ENCODE measurements at places on chromosomes 13 and 19. TPM values are rescaled to one million over a fixed set of nuclear protein-coding genes. Genes with fewer than 3 reads are reported as not detected.
A peak's percentile ranks its signal among the peaks of the same experiment; 100 is the strongest.

DNA sequence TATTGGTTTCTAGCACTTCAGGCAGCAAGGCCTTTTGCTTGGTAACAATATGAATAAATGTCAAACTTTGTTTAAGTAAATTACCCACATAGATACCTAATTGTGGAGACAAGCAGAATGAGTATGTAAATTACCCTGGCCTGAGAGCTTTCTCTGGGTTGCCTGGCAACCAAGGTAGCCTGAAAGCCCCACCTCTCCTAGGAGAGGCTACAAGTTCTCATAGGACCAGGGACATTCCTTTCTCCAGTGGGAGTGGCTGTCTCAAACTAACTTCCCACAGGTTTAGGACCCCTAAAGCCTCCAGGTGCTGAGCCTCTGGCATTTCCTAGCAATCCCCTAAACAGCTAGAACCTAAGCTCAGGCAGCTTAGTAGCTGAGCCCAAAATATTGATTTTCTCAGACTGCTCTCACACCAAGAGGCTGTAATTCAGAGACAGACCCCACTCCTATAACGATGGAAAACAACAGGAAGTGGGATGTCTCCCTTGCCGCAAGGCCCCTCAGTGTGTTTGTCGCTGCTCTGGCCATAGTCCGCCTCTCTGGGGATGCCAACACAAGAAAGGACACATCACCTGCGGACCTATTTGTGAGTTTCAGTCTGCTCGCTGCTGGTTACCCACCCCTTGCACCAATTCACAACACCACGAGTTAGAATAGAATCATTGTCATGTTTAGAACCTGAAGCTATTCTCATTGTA, 207.3 kb downstream of the DLEU7 start:
- H3K4me3 ChIP-seq: no peak overlapping the region
- H3K27me3 ChIP-seq: no peaks in the 10 kb centered on the region
- DNase-seq: no peak
- no peaks in the 10 kb centered on the region for H3K36me3 ChIP-seq

DNA sequence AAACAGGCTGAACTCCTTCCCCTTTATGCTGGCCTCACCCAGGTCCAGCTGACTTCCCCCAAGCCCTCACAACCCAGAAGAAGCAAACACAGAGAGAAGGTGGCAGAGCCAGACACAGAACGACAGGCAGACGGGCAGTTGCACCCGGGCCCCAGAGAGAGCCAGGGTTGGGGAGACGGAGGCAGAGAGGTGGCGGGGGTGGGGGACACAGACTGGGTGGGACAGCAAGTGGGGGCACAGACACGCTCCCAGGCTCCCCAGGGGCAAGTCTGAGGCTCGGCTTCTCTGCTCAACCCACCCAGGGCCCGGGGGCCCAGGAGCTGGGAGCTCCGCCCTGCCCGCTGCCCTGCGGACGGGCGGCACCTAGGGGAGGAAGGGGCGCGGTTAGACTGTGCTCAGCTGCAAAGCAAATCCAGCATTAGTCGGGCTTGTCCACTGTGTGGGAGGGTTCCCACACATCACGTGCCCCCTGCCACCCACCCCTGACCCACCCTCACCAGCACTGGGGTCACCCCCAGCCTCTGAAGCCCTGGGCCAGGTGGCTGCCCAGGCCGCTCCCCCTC, 31.3 kb upstream of the ASF1B start:
- H3K4me1 ChIP-seq: peaks cover 16% of the 10 kb centered on the region
- no peak for DNase-seq
- no peak overlapping the region for H3K27ac ChIP-seq
- no peak overlapping the region for H3K4me3 ChIP-seq

GRCh38 chr13:96091164-96092117, 1.5 kb downstream of the HS6ST3 start:
- H3K4me1 ChIP-seq: peaks cover 25% of the 10 kb centered on the region
- no peak overlapping the region for H3K27ac ChIP-seq
- no peaks in the 10 kb centered on the region for H3K36me3 ChIP-seq
- no peak for DNase-seq

Gene KLC3
- total RNA-seq: not detected

DNA sequence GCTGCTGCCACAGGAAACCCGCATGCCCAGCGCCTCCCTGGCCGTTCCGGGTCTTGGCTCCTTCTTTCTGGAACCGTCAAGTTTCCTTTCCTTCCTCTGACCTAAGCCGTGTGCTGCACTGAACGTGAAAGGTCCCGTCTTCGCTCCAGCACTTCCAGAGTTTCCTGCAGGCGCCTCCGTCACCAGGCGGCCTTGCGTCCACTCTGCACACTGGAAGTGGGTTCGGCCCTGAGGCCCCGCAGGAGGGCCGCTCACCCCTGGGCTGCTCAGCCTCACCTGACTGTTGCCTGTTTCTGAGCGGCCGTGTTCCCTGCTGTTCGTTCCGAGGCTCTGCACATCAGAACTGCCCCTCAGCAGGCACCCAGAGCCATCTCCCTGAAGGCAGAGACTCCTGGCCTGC, 12.3 kb upstream of the MEX3D start:
- no peaks in the 10 kb centered on the region for H3K4me1 ChIP-seq
- DNase-seq: no peak
- H3K4me3 ChIP-seq: no peak overlapping the region

Gene NLRP9
- not detected for total RNA-seq

Gene PLIN4
- 120 TPM for total RNA-seq

GRCh38 chr19:961866-962620, 22.1 kb upstream of the WDR18 start:
- H3K27me3 ChIP-seq: no peaks in the 10 kb centered on the region
- no peak overlapping the region for H3K4me3 ChIP-seq
- DNase-seq: no peak

DNA sequence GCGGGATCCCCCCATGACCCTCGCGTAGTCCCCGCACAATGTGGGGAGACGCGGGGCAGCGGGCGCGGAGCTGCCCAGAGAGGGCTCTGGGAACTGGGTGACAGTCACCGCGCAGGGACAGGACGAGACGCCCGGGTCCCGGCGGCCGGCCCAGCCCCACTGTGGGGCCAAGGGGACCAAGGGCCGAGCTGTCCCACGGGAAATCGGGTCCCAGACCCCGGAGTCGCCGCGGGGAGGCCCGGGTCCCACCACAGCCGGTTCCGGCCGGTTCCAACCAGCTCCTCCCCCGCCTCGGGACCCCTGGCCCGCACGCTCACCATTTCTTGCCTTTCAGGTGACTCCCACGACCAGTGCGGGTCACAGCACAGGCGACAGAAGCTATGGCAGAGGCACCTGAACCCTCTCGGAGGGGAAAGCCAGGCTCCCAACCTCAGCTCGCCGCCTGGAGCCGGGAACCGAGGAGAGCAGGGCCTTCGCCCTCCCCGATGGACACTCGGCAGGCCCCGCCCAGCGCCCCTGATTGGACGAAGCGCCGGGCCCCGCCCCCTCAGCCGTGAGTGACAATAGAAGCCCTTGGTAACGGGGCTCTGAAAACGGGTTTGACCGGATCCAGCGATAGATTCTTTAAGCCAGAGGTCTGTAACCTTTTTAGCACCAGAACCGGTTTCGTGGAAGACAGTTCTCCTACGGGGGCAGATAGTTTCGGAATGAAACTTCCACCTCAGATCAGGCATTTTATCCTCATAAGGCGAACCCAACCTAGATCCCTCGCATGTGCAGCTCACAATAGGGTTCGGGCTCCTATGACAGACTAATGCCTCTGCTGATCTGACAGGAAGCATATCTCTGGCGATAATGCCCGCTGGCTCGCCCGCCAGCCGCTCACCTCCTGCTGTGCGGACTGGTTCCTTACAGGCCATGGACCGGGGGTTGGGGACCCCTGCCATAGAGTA, at the start of gene ZNF433:
ZNF433 (minus strand) TSS at position 460 of the 953 bp plus-strand sequence; CDS start at position 320, 140 bp downstream.
- no peaks in the 10 kb centered on the region for H3K36me3 ChIP-seq
- peak within 1 kb of the TSS; percentile 83 for H3K27ac ChIP-seq
- DNase-seq: peak; percentile 96
- H3K27me3 ChIP-seq: no peaks in the 10 kb centered on the region
- no peaks in the 10 kb centered on the region for H3K4me1 ChIP-seq

DNA sequence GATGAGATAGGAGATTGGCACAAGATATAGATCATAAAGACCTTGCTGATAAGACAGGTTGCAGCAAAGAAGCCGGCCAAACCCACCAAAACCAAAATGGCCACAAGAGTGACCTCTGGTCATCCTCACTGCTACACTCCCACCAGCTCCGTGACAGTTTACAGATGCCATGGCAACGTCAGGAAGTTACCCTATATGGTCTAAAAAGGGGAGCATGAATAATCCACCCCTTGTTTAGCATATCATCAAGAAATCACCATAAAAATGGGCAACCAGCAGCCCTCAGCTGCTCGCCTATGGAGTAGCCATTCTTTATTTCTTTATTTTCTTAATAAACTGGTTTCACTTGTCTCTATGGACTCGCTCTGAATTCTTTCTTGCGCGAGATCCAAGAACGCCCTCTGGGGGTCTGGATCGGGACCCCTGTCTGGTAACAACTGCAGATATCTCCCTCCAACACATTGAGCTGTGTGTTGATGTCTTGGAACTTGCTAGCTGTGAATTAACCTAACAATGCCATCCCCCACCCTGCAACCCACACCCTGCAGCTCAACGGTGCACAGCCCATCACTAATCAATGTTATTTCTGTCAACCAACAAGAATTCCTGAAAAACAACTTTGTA, 27.1 kb upstream of the GRTP1 start:
- no peaks in the 10 kb centered on the region for H3K27me3 ChIP-seq
- no peak for DNase-seq
- no peak overlapping the region for H3K4me3 ChIP-seq
- H3K27ac ChIP-seq: no peak overlapping the region
- no peaks in the 10 kb centered on the region for H3K36me3 ChIP-seq

GRCh38 chr13:112062072-112062567, 4.8 kb upstream of the SOX1 start:
- peaks cover 60% of the 10 kb centered on the region for H3K4me1 ChIP-seq
- no peak for DNase-seq
- H3K36me3 ChIP-seq: no peaks in the 10 kb centered on the region
- H3K27me3 ChIP-seq: no peaks in the 10 kb centered on the region

GRCh38 chr13:28794396-28794795, 25.7 kb upstream of the MTUS2 start:
- H3K27ac ChIP-seq: no peak overlapping the region
- DNase-seq: no peak
- no peaks in the 10 kb centered on the region for H3K27me3 ChIP-seq
- H3K4me1 ChIP-seq: peaks cover 7% of the 10 kb centered on the region
